GM04504 (cell line): ENCODE measurements at places on chromosomes 7 and 10.

DNA sequence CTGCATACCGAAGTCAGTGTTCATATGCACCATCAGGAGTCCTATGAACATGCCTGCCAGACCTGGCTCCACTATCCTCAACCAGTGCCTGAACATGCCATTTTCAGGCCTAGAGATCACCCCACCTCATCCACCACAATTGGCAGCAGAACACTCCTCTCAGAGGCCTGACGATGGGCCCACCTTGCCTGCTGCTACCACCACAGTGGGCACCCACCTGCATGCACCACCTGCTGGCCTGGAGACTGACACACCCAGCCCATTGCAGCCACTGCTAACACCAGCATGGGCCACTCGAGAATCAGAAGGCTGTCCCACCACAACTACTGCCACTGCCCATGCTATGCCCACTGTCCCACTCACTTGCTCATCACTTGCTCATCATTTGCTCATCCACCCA, 130.7 kb upstream of the FAM13C start:
- DNase-seq, result no peak

DNA sequence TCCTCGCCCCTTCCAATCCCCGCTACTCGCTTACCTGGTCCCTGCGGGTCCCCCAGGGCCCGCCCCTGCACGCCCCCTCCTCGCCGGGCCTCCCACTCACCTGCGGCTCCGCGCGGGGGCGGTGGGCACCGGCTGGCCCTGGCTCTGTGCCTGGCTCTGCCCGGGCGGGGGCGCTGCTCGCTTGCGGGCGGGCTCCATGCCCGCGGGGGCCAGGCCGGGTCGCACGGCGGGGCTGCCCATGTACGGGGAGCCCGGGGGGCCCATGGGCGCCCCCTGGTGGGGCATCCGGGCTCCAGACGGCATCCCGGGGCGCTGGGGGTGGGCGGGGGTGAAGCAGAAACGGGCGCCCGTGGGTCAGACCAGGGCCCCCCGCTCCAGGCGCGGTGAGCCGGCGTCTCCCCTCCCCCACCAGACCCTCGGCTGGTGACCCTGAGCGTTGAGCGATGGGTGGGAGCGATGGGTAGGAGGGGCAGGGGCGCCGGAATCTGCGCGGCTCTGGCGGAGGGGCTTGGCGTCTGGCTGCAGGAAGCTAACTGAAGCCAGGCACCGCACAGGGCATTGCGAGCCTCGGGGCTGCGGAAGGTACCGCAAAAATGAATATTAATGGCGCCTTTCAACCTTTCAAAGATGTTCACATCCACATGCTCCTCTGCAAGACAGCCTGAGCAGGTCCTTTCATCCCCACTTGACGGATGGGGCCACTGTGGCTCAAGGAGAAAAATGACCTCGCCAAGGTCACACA, 3.0 kb downstream of the SMARCD3 start:
- DNase-seq, result no peak

GRCh38 chr7:81692146-81692905, 77.5 kb downstream of the HGF start:
- no peak for DNase-seq

GRCh38 chr7:44689427-44689826, 59.2 kb upstream of the ZMIZ2 start:
- DNase-seq, result no peak

DNA sequence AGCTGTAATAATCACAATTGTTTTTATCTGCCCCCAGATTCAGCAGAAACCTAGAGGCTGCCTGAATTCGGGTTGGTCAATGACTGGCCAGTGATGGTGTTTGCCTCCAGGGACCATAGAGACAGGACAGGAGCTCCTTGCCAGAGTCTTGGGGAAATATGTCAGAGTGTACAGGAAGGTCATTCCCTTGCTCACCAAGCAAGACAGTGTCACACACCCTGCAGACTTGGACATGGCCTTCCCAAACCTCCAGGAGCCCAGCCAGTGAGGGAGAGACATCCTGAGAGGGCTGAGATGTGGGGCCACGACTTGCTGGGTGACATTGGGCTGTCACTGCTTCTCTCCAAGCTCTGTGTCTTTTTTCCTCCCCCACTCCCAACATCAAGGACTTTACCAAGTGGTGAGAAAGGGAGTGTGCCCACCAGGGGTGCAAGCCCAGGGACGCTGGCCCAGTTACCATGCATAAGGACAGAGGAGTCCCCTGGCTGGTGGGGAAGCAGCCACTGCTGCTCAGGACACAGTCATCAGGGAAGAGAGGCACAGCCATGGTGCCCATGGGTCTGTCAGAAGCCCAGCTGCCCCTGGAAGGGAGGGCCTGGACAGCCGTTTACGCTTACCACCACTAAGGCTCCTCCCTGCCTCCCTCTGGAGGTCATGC, 25.3 kb upstream of the C10orf53 start:
- no peak for DNase-seq

- no peak for DNase-seq
Measured at GRCh38 chr7:44538798-44539668, 2.1 kb downstream of the NPC1L1 start.

DNA sequence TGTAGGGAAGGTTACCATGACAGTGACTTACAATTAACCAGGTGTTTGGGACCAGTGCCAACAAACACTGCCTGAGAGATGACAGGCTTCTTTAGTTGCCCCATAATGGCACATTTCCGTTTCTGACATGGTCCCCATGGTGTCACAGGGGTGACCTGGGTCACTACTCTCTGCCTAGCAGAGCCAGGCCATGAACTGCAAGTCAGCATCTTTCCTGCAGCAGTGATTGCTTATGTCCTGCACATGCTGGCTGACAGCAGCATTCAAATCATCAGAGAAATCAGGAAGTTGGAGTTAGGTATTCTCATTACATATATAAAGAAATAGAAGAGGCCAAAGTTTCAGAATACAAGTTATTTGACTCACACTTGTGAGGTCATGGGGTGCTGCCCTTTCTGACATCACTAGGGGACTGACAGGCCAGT, 47.1 kb upstream of the ZNRF2 start:
- DNase-seq, result no peak

GRCh38 chr10:69669409-69669808, 39.4 kb downstream of the FAM241B start:
- DNase-seq, result no peak
